ENCODE measurements at places on chromosomes 1 and 21.

GRCh38 chr1:5526385-5526750 is 465.9 kb downstream of the NPHP4 start:
- DNase-seq: no peak

DNA sequence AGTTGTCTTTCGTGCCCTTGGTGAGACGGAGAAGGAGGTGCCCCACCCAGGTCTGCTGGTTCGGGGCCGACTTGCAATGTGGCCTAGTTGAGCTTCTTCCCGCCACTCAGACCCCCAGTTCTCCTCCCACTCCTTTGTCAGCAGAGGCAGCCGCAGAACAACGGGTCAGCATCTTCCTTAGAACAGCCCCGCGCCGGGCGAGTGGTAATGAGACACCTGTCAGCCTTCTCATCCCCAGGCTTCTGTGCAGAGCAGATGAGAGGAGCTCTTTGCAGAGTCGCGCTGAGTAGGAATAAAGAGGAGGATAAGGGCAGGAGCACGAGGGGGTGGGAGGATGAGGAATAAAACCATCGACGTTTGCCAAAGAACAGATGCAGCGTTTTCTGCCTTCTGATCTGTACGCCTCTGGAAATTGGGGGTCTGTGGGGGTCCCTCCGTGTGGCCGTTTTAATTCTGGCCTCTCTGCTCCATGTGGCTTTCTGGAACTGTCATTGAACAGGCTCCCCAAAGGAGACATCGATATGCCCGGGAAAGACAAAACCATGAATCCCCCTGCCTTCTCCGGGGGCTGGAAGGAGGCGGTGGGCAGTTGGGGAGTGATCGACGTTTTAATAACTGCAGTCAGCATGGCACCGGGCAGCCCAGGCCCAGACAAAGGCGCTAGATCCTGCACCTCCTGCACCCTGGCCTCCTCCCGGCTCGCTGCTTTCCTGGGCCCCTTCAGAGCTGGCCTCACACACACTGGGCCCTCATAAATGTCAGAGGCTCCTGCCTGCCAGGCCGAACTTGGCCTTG is 27.5 kb upstream of the IGSF21 start:
- DNase-seq: no peak

- no peak for DNase-seq
Observed at GRCh38 chr1:230073371-230074035, 6.5 kb downstream of the GALNT2 start.

- no peak for DNase-seq
Observed at GRCh38 chr1:240575981-240576662, 35.8 kb downstream of the GREM2 start.
